ENCODE measurements at places on chromosomes 11 and 22.

DNA sequence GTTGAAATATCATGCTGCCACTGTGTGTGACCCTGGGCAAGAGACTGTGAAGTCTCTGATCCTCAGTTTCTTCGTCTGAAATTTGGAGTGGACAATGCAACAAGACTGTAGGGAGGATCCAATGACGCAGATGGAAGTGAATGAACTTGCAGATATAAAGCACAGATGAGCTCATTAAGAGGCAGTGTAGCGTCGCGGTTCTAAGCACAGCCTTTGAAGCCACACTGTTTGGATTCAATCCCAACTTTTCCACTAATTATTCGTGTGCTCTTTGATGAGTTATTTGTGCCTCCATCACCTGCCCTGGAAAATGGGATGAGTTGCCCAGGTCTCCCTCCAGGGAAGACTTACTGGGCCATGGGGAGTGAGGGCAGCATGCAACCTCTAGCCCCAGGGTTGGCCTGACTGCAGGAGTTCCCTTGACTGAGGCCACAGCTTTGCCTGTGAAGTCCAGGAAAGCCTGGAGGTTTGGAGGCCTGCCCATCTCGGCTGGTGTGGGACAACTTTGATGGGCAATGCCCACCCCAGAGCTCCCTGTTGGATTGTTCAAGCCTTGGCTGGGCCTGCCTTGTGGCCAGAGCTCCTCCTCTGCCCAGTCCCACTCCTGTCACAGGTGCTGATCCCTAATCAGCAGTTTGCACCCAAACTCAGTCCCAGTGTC, 266.0 kb upstream of the B3GAT1 start:
- H3K4me3 ChIP-seq, result no peak overlapping the region
- H3K36me3 ChIP-seq, result no peaks in the 10 kb centered on the region
- no peak for DNase-seq
- H3K27me3 ChIP-seq, result peaks cover 28% of the 10 kb centered on the region

DNA sequence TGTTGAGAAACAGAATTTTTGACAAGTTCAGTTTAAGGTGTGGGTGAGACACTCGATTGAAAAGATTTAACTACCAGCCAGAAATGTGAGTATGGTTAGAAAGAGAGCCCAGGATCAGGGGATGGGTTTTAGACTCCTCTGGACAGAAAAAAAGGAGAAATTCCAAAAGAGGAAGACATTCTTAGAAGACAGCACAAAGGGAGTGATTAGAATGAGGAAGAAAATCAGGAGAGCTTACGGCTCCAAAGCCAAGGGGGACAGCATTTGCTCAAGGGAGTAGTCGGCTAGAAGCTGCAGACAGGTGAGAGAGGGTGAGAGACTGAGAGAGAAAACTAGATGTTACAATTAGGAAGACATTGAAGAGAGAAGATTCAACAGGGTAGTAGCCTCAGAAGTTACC, 166.1 kb downstream of the ADAMTS15 start:
- no peak overlapping the region for H3K4me3 ChIP-seq
- no peaks in the 10 kb centered on the region for H3K4me1 ChIP-seq
- H3K36me3 ChIP-seq, result no peaks in the 10 kb centered on the region
- no peak overlapping the region for H3K27ac ChIP-seq

DNA sequence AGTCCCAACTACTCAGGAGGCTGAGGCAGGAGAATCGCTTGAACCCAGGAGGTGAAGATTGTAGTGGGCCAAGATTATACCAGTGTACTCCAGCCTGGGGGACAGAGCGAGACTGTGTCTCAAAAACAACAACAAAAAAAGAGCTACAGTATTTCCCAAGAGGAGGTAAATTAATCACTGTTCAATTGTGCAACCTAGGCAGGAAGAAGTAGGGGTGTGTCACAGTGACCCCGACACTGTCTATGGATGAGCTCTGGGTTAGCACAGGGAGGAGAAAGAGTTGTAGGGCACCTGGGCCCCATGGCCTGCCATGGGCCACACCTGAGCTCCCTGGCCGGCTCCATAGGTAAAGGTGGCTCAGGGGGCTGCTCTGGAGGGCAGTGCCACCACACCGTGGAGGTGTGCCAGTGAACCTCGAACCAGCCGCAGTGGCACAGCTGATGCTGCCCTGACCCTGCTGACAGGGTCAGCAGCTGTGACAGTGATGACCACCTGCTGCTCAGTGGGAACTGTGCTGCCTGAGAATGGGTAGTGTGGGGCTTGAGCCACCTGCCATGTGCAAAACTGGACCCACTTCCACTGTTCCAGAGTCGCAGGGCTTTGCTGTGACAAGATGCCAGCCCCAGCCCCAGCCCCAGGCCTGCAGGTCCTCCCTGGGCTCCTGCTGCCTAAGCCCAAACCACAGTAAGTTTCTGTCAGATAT, 84.0 kb upstream of the PITPNB start:
- H3K27me3 ChIP-seq, result peaks cover 24% of the 10 kb centered on the region
- no peak overlapping the region for H3K4me3 ChIP-seq
- no peaks in the 10 kb centered on the region for H3K36me3 ChIP-seq
- H3K4me1 ChIP-seq, result peaks cover 2% of the 10 kb centered on the region

DNA sequence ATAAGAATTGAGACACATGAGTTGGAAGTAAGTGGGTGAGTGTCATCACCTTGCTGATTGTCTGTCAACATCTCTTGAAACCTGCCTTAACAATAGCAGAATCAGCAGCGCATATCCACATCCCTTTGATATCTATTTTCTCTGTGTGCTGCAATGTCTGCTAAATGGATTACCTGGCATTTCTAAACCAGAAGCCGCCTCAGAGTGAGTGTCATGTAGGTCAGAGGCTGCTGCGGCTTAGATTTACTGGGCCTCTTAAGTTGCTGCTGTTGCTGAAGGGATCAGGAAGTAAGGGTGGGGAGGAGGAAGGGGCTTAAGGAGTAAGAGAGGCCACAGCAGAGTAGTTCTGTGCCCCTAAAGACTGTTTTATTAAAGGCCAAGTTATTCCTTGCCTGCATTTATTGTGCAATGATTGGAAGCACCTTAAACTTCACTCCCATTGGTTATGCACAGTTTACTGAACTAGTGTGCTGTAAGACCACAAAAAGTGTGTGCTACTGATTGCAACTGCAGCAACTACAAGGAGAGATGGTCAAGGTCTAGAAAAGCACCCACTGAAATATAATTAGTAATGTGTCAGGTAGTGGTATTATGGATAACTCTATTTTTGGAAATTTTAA, 29.8 kb upstream of the TMEM41B start:
- peaks cover 16% of the 10 kb centered on the region for H3K4me1 ChIP-seq
- no peak overlapping the region for H3K4me3 ChIP-seq
- no peak for DNase-seq
- no peaks in the 10 kb centered on the region for H3K27me3 ChIP-seq
- peak overlapping the region; percentile 60 for H3K27ac ChIP-seq

DNA sequence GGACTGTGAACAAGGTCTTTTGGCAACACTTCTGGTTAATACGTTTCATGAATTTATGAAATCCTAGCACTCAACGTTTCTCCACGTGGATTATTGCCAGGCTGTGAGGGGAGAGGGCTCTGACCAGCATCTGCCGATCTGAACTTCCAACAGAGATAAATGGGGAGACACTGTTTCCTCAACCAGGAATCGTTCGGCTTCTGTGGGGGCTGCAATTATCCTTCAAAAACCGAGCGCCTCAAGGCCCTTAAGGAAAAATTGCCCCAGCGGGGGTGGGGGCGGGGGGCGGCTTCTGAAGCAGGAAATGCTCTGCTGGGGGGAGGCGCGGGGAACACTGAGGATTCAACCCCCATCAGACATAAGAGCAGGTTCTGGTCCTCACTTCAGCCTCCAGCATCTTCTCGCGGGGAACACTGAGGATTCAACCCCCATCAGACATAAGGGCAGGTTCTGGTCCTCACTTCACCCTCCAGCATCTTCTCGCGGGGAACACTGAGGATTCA, 155.6 kb downstream of the BRD1 start:
- no peak overlapping the region for H3K4me3 ChIP-seq
- H3K4me1 ChIP-seq, result peaks cover 21% of the 10 kb centered on the region
- no peak for DNase-seq

GRCh38 chr11:14101388-14101787, 138.9 kb downstream of the SPON1 start:
- H3K36me3 ChIP-seq, result peaks cover 5% of the 10 kb centered on the region
- no peak overlapping the region for H3K4me3 ChIP-seq
- peaks cover 20% of the 10 kb centered on the region for H3K4me1 ChIP-seq

DNA sequence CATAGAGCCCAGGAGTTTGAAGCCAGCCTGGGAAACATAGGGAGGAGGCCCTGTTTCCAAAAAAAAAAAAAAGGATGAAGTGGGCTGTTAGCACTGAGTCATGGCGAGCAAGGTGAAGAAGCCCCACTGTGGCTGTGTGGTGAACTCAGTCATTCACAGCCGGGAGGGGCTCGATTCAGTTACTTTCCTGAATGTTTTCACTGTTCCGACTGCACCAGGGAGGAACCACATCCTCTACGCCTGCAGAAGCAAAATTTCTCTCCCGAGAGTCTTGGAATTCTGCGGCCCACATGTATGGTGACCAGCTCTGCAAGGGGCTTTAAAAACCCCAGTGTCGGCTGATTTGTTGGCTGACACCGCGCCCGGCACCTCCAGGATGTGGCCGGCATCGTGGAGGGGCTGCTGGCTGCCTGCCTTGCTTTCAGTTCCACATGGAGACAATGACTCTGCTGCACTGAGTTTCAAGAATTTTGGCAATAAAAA, 27.8 kb upstream of the GRAMD4 start:
- H3K4me3 ChIP-seq, result peak overlapping the region; percentile 41
- DNase-seq, result no peak
- peaks cover 19% of the 10 kb centered on the region for H3K4me1 ChIP-seq
- no peaks in the 10 kb centered on the region for H3K36me3 ChIP-seq
- H3K27me3 ChIP-seq, result no peaks in the 10 kb centered on the region

Data from T-helper 17 cell (primary cell).